Activated CD8-positive, alpha-beta T cell treated with anti-CD3 and anti-CD28 coated beads for 36 hours (primary cell): ENCODE measurements at places on chromosomes 3 and 15.

DNA sequence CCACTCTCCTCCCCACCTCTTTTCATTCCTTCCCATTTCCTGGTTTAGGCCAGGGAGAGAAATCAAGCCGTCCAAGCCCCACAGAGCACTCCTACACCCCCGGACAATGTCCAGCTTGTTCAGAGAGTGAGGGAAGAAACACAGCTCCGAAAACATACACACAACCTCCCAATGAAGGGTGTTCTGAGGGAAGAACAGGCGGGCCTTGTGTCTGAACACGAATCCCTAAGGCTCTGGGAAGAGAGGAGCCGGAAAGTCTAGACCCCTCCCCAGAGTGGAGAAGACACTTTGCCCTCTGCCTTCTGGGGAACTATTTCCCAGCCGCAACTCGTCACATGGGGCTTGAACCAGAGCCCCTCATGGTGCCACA is 30.5 kb downstream of the ACAN start:
- DNase-seq, result no peak

DNA sequence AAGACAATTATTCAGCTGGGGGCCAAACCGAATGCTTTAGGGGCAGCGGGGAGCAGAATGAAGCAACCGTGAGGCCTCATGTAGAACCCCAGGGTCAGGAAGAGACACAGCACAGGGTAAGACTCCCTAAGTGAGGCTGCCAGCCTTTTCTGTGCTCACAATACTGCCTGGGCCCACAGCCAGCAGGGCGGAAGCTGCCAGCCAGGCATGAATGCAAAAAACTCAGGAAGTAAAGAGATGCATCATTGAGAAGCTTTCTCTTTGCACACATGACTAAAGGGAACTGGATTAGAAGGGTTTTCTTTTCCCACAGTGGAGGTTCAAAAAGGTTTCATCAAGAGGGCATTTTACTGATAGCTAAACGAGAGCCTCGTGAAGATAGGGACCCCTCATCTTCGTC is 33.3 kb downstream of the CA12 start:
- no peak for DNase-seq

GRCh38 chr3:129119365-129120100 is 2.1 kb downstream of the RAB43 start:
- peak; percentile 55 for DNase-seq

- no peak for DNase-seq
These were observed 11.8 kb upstream of the KIF7 start for GRCh38 chr15:89666858-89667705.

DNA sequence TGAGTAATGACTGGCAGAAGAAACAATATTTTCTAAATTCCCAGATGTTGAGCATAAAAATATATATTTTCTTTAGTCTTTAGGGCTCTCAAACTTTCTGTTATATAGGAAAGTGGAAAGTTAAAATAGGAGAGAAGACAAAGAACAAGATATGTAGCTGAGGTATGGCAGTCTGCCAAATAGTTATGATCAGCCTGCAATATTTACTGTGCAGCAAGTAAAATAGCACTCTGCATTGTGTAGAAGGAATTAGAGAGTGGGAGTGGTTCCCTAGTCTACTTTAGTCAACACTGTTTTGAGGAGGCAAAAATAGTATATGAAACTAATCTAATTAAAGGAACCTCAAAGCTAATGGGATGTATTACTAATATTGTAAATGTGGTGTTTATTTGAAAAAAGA is 978.1 kb upstream of the ALCAM start:
- no peak for DNase-seq

- no peak for DNase-seq
These were observed 5.5 kb upstream of the BUB1B start for GRCh38 chr15:40155270-40155910.

- no peak for DNase-seq
These were observed 44.1 kb upstream of the TP63 start for GRCh38 chr3:189586941-189587663.

DNA sequence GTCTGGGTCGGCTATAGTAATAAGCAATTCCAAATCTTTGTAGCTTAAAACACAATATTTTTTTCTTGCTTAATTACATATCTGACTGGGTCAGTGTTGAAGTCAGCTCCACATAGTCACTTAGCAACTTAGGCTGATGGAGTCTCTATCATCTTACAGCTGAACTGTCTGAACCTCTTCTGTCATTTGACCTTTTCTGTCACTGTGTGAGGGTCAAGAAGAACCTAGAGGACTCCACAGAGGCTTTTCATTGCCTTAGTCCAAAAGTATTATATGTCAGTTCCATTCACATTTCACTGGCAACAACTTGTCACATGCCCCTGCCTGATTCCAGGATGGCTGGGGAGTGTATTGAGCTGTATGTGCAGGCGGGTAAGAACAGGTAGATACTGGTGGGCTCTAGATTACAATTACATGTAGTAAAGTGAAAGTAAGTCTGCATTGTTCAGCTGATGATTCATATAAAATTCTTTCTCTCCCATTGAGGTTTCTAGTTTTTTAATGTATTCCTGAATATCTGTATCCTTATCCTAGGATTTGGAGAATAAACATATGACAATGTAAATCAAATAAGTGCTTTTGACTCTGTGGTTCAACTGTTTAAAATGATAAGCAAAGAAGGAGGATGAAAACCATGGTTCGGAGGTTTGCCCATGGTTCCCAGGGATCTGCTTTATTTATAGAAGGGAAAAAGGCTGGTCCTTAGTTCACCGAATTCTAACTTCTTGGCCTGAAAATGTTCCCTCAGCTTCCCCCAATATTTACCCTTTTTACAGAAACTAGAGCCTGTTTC is 5.8 kb upstream of the ARPP21 start:
- no peak for DNase-seq

GRCh38 chr15:76313731-76314130 is 2.5 kb upstream of the ETFA start:
- DNase-seq, result no peak

GRCh38 chr15:39250001-39250400 is 330.9 kb upstream of the THBS1 start:
- DNase-seq, result no peak

DNA sequence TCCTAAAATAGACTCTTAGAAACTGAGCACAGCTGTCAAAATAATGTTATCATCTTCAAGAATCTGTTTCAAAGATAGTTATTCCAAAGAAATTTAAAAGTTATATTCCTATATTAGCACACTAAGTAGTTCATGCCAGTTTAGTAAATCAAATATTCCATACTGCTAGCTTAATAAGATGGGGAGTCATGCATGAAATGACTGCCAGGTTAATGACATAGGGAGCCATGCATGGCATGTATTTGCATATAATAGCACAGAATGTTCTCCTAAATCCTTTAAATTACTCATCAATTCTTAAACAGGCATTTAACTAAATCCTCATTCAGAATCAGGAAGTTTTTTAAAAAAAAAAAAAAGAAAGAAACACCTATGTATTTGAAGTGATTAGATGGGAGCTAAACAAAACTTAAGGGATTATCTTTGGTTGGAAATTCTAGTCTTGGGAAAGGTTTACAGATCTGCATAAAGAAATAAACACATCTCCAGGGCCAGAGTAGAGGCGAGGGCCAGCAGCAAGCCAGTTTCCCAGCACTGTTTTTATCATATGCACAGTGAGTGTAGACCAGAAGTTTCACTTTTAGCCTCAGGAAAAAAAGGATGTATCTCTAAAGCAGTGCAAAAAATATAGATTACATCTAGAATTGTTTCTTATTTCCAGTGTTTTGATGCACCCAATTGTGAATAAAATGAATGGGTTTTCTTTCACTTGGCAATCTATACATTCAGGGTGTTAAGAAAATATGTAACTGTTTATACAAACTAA is 366.4 kb upstream of the AGTR1 start:
- DNase-seq, result no peak

GRCh38 chr3:44513513-44513912 is 36.0 kb upstream of the ZNF445 start:
- DNase-seq, result no peak

DNA sequence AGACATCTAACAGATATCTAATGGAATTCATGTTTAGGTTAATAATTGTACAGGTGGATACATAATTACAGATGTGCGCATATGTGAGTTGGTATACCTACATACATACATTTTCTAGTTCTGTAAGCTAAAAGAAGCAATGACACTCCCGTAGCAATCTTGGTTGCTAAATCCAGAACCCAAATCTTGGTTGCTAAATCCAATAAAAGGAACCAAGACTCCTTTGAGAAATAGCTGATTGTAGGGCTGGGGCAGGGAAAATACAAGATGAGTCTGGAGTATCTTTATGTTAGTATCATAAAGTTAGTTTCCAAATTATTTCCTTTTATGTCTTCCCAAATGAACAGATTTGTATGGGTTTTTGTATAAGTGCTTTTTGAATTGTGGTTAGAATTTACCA is 135.2 kb downstream of the TMCC1 start:
- no peak for DNase-seq

- no peak for DNase-seq
These were observed 227.2 kb downstream of the ADAMTS17 start for GRCh38 chr15:100114571-100114970.

DNA sequence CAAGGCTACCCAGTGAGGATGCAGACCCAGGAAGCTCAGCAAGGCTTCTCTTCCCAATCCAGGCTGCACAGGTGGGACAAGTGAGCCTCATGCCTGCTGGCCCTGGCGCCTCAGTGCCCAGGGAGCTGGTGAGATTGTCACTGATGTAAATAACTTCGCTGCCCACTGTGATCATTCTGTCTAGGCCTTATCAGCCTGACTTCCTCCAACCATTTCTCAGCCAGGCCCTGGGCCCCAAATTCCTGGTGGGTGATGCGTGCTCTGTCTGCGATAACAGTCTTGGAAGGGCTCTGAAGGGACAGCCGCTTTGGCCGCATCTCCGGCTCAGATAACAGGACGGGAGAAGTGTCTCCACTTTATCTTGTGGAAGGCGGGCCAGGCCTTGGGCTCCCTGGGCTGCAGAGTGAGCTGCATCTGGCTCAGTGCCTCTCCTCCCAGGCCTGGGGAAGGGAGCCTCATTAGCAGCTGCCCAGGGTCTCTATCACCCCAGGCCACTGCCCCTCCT is 2.2 kb upstream of the FBLN2 start:
- DNase-seq, result no peak

DNA sequence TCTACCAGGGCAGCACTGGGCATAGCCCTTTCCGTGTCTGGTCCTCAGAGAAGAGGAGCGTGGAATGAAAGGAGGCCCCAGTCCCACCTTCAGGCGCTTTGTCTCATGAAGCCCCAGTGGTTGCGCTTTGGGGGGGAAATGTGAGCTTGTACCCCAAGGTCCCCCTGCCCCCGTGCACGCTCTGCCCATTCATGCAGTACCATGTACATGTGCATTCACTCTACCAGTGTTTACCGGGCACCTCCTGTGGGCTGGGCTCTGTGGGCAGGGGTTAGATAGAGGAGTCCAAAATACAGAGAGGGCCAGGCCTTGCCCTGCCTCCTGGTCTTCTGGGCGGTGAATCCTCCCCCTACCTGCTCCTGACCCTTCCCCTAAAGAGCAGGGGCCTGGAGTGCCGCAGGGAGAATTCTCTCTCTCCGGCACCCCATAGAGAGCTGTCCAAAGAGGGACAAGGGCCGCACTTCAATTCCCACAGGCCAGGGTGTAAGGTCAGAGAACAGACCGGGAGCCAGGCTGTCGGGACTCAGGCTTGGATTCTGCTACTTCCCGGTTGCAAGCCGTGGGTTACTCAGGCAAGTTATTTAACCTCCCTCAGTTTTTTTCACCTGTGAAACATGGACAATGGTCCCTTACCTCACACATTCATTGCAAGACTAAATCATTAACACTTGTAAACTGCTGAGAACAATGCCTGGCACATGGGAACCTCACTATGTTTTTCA is 153.4 kb downstream of the MEGF11 start:
- no peak for DNase-seq

GRCh38 chr15:73935547-73935946 is 9.3 kb downstream of the LOXL1 start:
- no peak for DNase-seq

GRCh38 chr3:28376424-28376823 is 27.8 kb upstream of the AZI2 start:
- no peak for DNase-seq
